Stimulated activated CD4-positive, alpha-beta T cell treated with anti-CD3 and anti-CD28 coated beads, Interleukin-4, amount 100 ng/mL, for 48 hours (primary cell): ENCODE measurements at places on chromosomes 16 and 17.
A peak's percentile ranks its signal among the peaks of the same experiment; 100 is the strongest.

DNA sequence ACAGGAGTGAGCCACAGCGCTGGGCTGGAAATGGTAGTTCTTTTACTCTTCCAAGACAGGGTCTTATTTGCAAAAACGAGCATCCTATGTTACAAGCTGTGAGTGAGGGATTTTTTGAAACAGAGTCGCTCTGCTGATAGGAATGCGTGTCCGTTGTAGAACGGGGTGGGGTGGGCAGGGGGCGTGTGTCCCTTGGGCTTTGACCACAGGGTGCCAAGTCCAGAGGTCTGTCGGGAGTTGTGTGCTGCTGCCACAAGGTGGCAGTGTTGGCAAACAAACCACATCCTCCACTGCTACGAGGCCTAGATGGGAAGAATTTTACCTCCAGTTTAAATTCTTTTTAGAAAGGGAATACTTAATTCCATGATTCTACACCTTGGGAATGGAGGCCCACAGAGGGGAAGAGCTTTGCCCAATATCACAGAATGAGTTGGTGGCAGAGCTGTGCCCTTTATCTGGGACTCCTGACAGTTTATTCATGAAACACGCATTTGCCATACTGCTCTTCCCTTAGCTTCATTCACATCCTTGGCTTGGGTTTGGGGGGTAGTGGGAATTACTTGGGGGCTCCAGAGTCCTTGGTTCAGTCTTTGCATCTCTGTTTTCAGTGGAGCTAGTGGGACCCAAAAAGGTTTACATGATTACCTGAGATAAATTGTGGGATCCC lies 30.6 kb upstream of the ETV4 start:
- peak; percentile 51 for DNase-seq

GRCh38 chr17:58112970-58113631 lies 29.9 kb downstream of the DYNLL2 start:
- peak; percentile 88 for DNase-seq

GRCh38 chr17:65584604-65585521 lies 23.4 kb upstream of the AXIN2 start:
- no peak for DNase-seq

GRCh38 chr16:49987381-49987780 lies 37.6 kb upstream of the CNEP1R1 start:
- DNase-seq, result no peak

GRCh38 chr16:26889740-26890139 lies 177.0 kb upstream of the C16orf82 start:
- no peak for DNase-seq
